NCI-H774 (cell line): ENCODE measurements at places on chromosomes 3 and 15.

GRCh38 chr3:5388091-5388490, 200.6 kb downstream of the EDEM1 start:
- no peak for DNase-seq

GRCh38 chr3:58260261-58260731, 22.7 kb downstream of the ABHD6 start:
- no peak for DNase-seq

- no peak for DNase-seq
Measured at GRCh38 chr15:93497291-93497690, 408.3 kb upstream of the RGMA start.

DNA sequence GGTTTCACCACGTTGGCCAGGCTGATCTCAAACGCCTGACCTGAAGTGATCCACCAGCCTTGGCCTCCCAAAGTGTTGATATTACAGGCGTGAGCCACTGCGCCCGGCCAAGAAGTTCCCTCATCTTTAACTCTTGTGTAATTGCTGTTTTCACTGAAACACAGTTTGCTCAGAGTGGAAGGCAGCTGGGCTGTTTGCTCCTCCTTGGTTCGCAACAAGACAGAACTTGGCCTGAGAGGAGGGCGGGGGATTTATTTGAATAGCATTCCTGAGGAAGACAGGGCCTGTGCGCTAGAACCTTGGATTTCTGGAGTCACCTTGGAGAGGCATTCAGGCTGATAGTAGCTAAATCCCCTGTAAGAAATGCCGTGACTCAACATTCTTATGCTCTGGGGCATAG, 226.7 kb upstream of the MCTP2 start:
- DNase-seq = no peak

DNA sequence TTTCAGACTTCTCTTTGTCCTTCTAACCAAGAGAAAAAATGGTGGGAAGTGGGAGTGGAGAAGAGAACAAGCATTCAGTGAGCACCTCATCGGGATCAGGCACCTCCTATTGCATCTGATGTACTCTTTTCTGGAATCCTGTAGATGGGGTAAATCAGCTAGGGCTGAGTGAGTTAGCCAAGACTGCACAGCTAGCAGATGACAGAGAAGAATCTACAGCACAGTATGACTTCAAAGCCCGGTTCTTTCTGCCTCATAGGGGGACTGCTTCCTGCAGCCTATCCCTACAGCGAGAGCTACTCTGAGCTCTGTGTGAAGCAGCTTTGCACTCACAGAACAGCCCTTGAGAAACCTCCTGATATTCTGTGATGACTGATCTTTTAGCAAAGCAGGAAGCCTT, 275.2 kb upstream of the MEIS2 start:
- DNase-seq = no peak

DNA sequence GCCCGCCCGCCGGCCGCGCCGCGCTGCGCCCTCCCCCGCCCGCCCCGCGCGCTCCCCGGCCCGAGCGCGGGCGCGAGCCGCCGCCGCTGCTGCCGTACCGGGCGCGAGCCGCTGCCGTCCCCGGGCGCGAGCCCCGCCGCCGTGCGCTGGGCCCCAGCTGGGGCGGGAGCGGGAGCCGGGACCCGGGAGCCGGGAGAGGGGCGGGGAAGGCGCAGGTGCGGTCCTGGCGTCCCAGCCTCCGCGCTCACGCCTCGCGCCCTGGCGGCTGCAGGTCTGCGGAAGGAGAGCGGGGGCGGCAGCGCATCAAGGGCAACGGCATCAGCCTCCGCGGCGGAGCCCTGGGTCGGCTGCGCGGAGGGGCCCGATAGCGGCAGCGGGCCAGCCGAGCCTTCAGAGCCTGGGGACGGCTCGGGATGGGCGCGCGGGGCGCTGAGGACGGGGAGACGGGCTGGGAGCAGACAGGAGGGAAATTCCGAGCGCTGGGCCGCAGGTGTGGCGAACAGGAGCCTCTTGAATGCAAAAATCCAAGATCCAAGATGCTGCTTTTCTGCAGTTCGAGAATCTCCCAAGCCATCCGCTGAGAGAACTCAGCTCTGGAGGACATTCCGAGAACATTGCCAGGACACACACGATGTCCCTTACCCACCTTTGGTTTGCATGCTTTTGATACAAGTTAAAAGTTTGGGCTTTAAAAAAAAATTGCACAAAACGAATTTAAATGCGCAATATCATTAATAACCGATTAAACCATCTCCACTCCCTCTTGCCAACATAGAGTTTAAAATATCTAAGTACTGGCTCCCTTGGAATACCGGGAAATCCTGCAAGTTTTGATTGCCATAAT, 251.1 kb downstream of the TJP1 start:
- DNase-seq = no peak

DNA sequence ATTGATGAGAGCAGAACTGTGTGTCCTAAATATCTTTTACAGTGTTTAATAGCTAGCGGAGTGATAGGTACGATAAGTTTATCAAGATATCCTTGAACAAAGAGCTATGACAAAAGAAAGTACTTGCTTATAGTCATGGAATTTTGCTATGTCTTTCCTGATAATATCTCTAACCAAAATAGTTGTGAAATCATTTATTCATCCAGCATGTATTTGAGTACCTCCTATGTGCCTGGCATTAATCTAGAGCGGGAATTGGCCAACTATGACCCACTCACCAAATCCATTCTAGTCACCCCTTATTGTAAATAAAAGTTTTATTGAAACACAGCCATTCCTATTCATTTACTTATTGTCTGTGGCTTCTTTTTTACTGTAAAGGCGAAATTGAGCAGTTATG, 46.6 kb downstream of the ZFAND6 start:
- no peak for DNase-seq

- DNase-seq = no peak
Measured at GRCh38 chr3:30129765-30130164, 476.6 kb upstream of the TGFBR2 start.

GRCh38 chr3:3286014-3286413, 106.5 kb upstream of the CRBN start:
- no peak for DNase-seq

DNA sequence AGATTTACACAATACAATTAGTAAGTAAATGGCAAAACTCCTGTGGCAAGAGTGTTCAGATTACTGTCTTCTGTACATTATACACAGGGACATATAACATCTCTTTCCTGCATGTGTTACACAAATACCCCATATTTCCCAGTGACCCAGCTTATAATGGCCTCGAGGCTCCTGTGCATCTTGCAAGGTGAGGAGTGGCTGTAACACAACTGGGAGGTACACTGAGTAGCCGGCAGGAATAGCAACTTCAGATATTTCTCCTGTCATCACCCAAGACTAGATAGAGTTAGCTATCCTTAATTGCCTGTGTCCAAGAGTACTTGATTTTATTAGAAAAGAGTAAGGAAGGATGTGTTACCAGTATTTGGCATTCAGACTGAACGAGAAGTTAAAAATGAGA, 5.6 kb downstream of the GMPS start:
- no peak for DNase-seq

- DNase-seq = no peak
Measured at GRCh38 chr15:25244731-25245585, 193.9 kb downstream of the UBE3A start.

DNA sequence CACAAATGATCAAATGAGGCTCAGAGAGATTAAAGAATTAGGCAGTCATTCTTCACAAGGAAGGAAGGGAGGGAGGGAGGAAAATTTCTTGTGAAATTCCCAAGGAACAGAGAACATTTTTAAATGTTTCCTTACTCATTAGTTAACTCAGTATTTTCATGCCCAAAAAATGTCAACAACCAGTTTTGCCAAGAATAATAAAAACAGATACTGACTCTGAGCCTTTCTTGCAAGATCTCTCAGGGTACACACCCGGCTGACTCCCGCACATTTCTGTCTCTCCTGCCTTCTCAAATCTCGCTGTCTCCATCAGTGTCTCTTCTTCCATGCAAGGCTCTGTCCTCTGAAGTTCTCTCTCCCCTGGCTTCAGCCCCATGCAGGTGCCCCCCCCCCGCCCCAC, 265.9 kb downstream of the TJP1 start:
- no peak for DNase-seq

GRCh38 chr3:114319453-114319852, 25.6 kb downstream of the TIGIT start:
- DNase-seq = peak; percentile 19

GRCh38 chr3:146387566-146387965, 81.8 kb downstream of the PLSCR2 start:
- no peak for DNase-seq

- DNase-seq = no peak
Measured at GRCh38 chr3:63937661-63938651, 25.8 kb upstream of the SCAANT1 start.

GRCh38 chr3:195451373-195452015, 8.7 kb upstream of the ACAP2 start:
- peak; percentile 83 for DNase-seq

GRCh38 chr15:98753726-98754656, 105.7 kb downstream of the IGF1R start:
- DNase-seq = no peak

GRCh38 chr3:138946663-138947494, at the start of the genes FOXL2 and FOXL2NB:
Gene FOXL2, minus strand, starts transcription at chr3:138947137. Its CDS starts 415 bp downstream, at chr3:138946722.
Gene FOXL2NB, plus strand, starts transcription at chr3:138947217. Its CDS starts 148 bp downstream, at chr3:138947365.
- DNase-seq = no peak

DNA sequence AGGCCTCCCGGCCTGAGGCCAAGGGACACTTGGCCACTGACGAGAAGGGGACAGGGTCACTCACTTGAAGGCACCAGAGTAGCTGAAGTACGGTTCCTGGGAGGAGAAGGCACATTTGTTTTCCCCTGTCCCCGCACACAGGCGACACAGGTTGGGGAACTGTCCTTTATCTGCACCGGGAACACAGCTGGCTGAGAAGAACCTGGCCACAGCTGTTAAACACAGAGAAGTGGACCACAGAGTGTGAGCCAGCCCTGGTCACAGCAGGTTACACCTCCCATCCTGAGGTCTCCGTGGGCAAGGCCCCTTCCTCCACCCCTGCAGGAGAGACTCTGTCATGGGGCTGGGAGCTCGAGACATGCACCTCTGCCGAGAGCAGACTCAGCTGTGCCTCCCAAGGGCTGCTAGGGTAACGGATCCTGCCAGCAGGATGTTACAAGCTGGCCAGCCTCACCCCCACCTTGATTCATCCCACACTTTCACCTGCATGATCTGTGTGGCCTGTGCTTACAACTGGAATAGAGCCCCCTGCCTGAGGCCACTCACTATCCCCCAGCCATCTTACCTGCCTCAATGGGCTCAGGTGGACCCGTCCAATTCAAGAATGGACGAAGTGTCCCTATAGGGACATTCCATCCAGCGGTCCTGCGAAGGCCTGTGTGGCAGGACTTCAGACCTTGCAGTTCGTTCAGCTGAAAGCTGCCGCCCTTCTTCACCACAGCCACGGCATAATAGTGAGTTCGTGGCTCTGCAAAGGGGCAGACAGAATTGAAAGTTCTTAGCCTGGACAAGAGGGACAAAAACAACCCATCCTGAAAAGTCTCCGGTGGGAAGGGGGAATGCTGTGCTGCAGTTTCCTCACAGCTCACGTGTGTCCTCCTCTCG, 9.2 kb downstream of the LTF start:
- no peak for DNase-seq

DNA sequence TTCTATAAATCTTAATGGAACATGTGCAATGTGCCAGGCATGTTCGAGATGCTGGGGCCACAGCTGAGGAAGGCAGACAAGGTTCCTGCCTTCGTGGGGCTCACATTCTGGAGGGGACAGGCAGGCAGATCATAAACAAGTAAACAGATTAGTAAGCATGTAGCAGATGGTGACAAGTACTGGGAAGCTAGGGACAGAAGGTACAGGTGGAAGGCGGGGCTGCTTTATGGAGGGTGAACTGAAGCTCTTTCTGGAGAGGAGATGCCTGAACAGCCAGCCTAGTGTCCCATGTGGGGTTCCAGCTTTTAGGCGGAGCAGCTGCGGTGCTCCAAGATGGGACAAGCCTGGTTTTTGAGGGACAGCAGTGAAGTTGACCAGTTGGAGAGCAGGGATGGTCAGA, 74.7 kb upstream of the SNRK start:
- no peak for DNase-seq

DNA sequence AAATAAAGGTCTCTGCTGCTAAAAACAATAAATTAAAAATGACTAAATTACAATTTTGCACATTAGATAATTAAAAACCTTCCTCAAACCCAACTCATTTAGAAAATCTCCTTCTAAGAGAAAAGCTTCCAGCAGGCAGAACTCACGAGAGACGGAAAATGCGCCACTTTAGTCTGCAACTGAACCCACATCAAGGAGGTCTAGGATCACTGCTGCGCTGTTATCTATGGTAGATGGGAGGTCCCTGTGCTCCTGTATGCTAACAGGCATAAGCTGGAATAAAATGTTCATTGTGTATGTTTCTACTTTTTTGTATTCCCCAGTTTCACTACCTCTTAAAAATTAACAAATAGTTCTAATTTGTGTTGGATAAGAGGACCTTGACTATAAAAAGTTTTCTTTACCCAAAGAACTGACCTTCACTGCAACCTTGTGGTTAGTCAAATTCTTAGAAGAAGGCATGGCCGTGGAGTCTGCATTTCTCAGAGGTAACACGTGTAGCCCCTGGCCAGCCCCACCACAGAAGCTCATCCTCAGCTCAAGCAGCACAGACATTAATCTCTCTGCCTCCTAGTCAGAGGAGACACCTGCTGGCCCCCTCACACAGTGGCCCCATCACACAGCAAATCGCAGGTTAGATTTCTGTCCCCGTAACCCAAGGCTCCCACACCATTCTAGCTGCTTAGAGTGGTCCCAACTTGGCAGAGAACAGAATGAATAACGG, 22.3 kb downstream of the STIMATE start:
- DNase-seq = no peak

GRCh38 chr15:48796521-48796920, 14.3 kb downstream of the CEP152 start:
- no peak for DNase-seq

DNA sequence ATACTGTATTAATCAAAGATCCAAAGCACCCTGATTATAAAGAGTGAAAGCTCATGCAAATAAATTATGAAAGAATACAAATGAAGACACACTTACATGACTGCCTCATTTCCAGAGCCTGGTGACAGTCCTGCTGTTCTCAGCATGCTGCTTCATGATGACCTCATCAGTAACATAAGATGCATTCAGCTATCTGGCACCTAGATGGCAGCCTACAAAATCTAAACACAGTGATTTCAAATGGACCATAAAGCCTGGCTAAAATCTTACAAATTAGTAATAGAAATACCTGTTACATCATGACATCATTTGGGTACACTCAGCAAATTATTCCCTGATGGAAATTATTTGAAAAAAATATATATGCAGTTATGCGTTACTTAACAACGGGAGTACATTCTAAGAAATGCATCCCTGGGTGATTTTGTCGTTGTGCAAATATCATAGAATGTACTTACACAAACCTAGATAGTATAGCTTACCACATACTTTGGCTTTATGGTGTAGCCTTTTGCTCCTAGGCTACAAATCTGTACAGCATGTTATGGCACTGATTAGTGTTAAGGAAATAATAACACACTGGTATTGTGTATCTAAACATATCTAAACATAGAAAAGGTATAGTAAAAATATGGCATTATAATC, 207.2 kb downstream of the EPHA3 start:
- no peak for DNase-seq

- DNase-seq = no peak
Measured at GRCh38 chr3:29683018-29683993, 402.4 kb downstream of the RBMS3 start.

GRCh38 chr15:33107950-33108349, 86.6 kb downstream of the FMN1 start:
- no peak for DNase-seq

GRCh38 chr3:12194669-12195161, 36.0 kb upstream of the TIMP4 start:
- no peak for DNase-seq

- no peak for DNase-seq
Measured at GRCh38 chr15:92580933-92581445, 74.6 kb downstream of the FAM174B start.

GRCh38 chr15:42445551-42445950, 45.4 kb downstream of the ZNF106 start:
- DNase-seq = no peak
